ENCODE measurements at places on chromosomes 5 and 9.
A peak's percentile ranks its signal among the peaks of the same experiment; 100 is the strongest.

GRCh38 chr9:98712987-98713386 lies 4.3 kb upstream of the GABBR2 start:
- DNase-seq: no peak

DNA sequence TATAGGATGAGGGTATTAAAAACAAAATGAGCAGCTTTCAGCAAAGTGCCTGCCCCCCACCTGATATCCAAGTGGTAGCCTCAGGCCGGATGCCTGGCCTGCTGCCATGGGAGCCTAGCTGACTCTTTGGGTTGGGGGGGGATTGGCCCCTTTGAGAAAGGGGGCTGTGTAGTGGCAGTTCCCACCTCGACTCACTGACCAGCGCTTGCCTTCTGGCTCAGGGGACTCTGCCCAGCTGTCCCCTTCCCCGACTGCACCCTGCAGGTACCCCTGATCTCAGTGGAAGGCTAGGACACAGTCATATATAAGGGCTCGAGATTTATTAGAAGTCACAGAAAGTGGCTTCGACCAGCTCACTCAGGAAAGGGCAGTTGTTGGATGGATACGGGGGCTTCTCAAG lies 1.5 kb upstream of the NEUROG1 start:
- DNase-seq: no peak

DNA sequence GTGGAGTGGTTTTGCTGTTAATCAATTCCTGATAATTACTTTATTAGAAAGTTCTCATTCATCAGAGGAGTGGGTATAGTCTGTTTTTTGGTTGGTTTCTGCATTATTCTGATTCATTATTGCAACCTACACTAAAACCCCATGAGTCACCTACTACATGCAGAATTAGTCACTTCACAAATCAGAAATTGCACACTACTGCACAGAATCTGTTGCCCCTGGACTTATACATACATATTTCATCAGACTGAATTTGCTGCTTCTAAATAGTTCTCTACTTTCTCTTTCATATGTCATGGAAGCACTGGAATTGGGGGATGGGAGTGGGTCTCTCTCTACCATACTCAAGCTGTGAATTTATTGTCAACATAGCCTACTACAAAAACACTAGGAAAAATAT lies 585.1 kb downstream of the DNAH5 start:
- DNase-seq: no peak

DNA sequence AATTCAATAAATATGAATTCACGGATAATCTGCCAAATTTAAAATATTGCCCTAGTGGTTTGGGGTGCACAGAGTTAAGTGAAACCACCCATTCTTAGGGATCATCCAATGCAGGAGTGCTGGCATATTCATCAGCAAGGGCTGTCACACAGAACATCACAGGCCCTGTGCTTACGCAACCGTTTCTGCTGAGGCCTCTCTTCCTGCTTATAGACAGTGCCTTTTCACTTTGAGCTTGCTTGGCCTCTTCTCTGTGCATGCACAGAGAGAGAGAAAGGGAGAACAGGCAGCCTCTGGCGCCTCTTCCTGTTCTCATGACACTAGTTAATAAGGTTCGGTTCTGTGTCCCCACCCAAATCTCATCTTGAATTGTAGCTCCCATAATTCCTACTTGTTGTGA lies 366.3 kb downstream of the ICE1 start:
- no peak for DNase-seq

GRCh38 chr9:128947527-128948301 lies at the start of the genes DOLK and NUP188:
TSS of gene DOLK (minus strand) at chr9:128947603. CDS start at chr9:128947303, 300 bp downstream.
TSS of gene NUP188 (plus strand) at chr9:128947699. CDS start at chr9:128947720, 21 bp downstream.
- peak; percentile 97 for DNase-seq

- DNase-seq: no peak
These were observed 1189.4 kb upstream of the NUDT12 start for GRCh38 chr5:104751969-104752368.

- no peak for DNase-seq
These were observed 34.4 kb upstream of the ELL2 start for GRCh38 chr5:95995962-95996489.

GRCh38 chr5:2387250-2387633 lies 364.2 kb downstream of the IRX2 start:
- DNase-seq: no peak

DNA sequence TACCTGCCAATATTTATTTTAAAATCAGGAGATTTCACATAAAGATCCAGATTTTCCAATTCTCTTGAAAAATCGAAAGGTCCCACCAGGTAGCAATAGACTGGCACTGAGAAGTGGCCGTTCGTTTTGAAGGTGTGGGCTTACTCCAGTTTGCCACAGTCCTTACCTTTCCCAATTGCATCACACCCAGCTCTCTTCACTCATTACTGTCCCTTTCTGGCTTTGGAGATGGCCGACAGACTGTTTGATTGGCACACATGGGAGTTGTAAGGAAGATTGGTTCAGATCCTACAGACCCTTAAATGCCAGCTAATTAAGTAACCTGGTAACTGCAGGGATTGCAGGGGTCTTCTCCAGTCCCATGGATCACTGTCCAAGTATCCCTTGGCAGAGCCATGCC lies 68.7 kb upstream of the LARP1 start:
- DNase-seq: no peak

DNA sequence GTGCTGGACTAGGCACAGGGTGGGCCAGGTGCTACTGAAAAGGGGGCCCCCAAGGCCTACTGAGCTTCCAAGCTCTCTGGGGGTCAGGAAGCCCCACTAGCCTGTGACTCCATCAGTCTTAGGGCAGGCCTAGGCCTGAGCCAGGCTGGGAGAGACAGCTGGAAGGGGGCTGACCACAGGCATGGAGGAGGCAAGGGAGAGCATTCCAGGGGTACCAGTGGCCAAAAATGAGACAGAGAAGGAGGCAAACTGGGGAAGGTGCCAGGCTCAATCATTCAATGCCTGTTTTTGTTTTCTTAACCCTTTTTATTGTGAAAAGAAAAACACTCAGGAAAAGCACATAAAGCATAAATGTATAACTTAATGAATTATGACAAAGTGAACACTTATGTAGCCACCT lies 26.2 kb upstream of the TCF7 start:
- no peak for DNase-seq

DNA sequence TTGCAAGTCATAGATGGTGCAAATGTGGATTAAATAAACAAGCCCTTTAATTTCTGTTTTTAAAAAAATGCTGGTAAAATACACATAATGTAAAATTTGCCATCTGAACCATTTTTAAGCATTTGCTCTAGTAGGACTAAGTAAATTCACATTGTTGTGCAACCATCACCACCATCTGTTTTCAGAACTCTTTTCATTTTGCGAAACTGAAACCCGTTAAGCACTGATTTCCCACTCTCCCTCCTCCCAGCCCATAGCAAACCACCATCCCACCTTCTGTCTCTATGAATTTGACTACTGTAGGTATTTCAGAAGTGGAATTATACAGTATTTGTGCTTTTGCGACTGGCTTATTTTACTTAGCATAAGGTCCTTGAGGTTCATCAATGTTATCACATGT lies 103.3 kb upstream of the CNTLN start:
- no peak for DNase-seq

DNA sequence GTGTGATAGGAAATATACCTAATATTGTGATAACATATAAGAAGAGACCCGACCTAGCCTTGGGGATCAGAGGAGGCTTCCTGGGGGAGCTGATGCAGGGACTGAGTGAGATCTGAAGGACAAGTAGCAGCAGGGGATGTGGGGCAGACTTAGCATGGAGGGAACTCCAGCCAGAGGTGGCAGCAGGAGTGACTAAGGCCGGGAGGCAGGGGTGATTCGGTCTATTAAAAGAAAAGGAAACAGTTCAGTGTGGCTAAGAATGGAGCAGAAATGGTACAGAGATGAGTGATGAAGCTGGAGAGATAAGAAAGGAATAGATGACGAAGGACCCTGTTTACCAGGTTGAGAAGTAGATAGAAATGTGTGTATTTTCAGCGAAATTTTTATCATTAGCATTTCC lies 408.8 kb downstream of the ENC1 start:
- DNase-seq: no peak

- DNase-seq: no peak
These were observed 124.0 kb downstream of the SEMA5A start for GRCh38 chr5:9421884-9422283.

- peak; percentile 48 for DNase-seq
These were observed 41.1 kb downstream of the FGF1 start for GRCh38 chr5:142644640-142645361.

Measured in femur (tissue), 1 donor.